ENCODE measurements at places on chromosomes 1 and 21. TPM values are rescaled to one million over a fixed set of nuclear protein-coding genes. Genes with fewer than 3 reads are reported as not detected.

URB2 gene
- 9.5 TPM for total RNA-seq

CD84 gene
- total RNA-seq: 9.2 TPM

C8A gene
- not detected for total RNA-seq

MAEL gene
- total RNA-seq: 0.35 TPM

SYT2 gene
- total RNA-seq: not detected

KRTAP10-3 gene
- total RNA-seq: not detected

- H3K27me3 ChIP-seq: peaks cover 8% of the 10 kb centered on the region
- H3K27ac ChIP-seq: no peak overlapping the region
- no peaks in the 10 kb centered on the region for H3K36me3 ChIP-seq
- no peak overlapping the region for H3K4me3 ChIP-seq
- DNase-seq: no peak
These were observed 134.2 kb downstream of the GRIK3 start for GRCh38 chr1:36900128-36900527.

- no peaks in the 10 kb centered on the region for H3K36me3 ChIP-seq
- peaks cover 22% of the 10 kb centered on the region for H3K4me1 ChIP-seq
- DNase-seq: no peak
- H3K27ac ChIP-seq: no peak overlapping the region
- peaks cover 50% of the 10 kb centered on the region for H3K27me3 ChIP-seq
These were observed 26.5 kb downstream of the ACTA1 start for GRCh38 chr1:229407206-229408026.

GRCh38 chr1:88472714-88473113 is 211.4 kb upstream of the PKN2 start:
- no peak for DNase-seq
- H3K36me3 ChIP-seq: no peaks in the 10 kb centered on the region
- H3K27ac ChIP-seq: no peak overlapping the region
- no peaks in the 10 kb centered on the region for H3K4me1 ChIP-seq

GRCh38 chr1:113675302-113675701 is 84.0 kb downstream of the PHTF1 start:
- H3K4me1 ChIP-seq: no peaks in the 10 kb centered on the region
- no peak for DNase-seq
- no peaks in the 10 kb centered on the region for H3K27me3 ChIP-seq
- H3K27ac ChIP-seq: no peak overlapping the region

DNA sequence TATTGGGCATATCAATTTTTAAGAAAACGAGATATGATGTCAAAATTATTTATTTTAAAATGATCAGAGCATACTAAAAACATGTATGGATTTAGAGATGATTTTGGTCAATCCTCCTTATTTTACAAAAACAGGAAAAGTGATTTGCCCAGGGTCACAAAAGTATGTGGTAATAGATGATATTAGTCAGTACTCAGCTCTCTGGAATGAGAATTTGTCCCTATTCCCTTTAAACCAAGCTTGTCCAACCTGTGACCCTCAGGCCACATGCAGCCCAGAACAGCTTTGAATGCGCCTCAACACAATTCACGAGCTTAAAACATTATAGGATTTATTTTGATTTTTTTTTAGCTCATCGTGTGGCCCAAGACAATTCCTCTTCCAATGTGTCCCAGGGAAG is 104.7 kb downstream of the AKT3 start:
- H3K4me3 ChIP-seq: no peak overlapping the region
- peaks cover 12% of the 10 kb centered on the region for H3K4me1 ChIP-seq
- H3K27me3 ChIP-seq: no peaks in the 10 kb centered on the region
- no peak for DNase-seq
- H3K36me3 ChIP-seq: peaks cover 4% of the 10 kb centered on the region
- no peak overlapping the region for H3K27ac ChIP-seq

DNA sequence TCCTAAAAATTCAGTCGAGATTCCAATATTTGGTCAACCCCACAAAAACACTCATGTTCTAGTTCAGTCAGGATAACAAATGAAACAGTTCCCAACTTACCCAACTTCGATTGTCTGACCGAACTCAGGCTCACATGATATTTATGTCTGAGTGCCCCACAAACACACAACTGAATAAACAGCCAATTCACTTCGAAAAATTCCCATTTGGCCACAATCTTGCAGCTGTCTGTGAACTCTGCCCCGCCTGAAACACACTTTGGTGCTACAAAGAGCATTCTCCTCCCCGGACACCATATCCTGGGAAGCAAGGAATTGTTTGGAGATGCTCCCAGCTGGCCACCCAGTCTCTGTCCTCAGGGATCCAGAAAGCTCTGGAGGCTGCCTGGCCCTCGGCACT is 52.9 kb upstream of the SIM2 start:
- no peaks in the 10 kb centered on the region for H3K36me3 ChIP-seq
- H3K27ac ChIP-seq: no peak overlapping the region
- no peaks in the 10 kb centered on the region for H3K27me3 ChIP-seq
- no peaks in the 10 kb centered on the region for H3K4me1 ChIP-seq
- DNase-seq: no peak

GRCh38 chr1:35851132-35851869 is 31.7 kb upstream of the AGO1 start:
- no peak overlapping the region for H3K4me3 ChIP-seq
- no peaks in the 10 kb centered on the region for H3K27me3 ChIP-seq
- no peak overlapping the region for H3K27ac ChIP-seq
- no peaks in the 10 kb centered on the region for H3K4me1 ChIP-seq
- H3K36me3 ChIP-seq: peaks cover 2% of the 10 kb centered on the region

GRCh38 chr1:22625262-22625925 is 11.0 kb upstream of the C1QA start:
- H3K27ac ChIP-seq: no peak overlapping the region
- no peaks in the 10 kb centered on the region for H3K36me3 ChIP-seq
- no peaks in the 10 kb centered on the region for H3K4me1 ChIP-seq
- no peak overlapping the region for H3K4me3 ChIP-seq
- peak; percentile 10 for DNase-seq

DNA sequence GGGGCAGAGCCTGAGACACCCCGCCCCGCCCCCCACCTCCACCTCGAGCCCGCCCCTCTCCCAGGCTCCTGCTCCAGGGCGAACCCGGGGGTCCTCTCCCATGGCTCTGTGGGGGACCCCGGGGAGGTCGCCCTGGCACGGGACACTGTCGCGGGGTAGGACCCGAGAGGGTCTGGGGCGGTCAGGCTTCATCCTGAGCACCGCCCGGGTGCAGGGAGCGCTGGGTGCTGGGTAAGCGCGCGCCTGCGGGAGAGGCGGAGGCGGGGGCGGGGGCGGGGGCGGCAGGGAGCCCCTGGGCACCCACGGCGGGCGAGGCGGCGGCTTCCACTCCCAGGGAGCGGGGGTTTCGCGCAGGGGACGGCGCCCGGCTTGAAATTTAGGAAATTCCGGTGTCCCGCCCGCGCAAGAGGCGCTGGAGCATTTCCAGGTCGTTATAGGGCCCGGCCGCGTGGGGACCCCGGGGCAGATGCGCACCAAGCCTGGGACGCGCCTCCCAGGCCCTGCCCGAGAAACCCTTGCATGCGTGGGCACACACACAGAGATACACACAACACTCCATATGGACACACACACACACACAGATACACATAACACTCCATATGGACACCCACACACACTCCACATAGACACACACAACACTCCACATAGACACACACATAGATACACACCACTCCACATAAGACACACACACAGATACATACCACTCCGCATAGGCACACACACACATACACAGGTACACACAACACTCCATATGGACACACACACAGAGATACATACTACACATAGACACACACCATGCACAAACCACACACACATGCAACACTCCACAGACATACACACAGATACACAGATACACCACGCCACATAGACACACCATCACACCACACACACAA is 48.7 kb upstream of the SLC19A1 start:
- H3K4me1 ChIP-seq: peaks cover 34% of the 10 kb centered on the region
- H3K27me3 ChIP-seq: peaks cover 9% of the 10 kb centered on the region
- H3K27ac ChIP-seq: no peak overlapping the region
- no peak overlapping the region for H3K4me3 ChIP-seq

DNA sequence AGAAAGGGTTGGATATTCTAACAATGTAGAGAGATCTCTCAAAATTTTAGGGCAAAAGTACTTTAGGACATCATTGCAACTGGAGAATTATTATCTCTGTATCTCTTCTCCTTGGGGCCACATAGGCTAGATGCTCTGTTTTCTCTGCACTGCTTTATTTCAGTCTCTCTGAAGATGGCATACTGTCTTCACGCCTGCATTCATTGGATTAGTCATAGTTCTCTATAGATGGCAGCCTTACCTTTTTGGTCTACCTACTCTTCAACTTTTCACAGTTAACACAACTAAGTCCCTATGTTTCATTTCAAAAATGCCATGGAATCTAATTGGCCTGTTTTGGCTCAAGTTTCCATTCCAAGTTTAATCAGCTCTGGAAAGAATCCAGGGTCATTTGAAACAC is 1623.3 kb upstream of the B3GALT2 start:
- no peak for DNase-seq
- H3K36me3 ChIP-seq: no peaks in the 10 kb centered on the region
- no peaks in the 10 kb centered on the region for H3K4me1 ChIP-seq

- DNase-seq: no peak
- peaks cover 11% of the 10 kb centered on the region for H3K27me3 ChIP-seq
- peaks cover 6% of the 10 kb centered on the region for H3K4me1 ChIP-seq
- H3K4me3 ChIP-seq: peak overlapping the region; percentile 55
- peaks cover 1% of the 10 kb centered on the region for H3K36me3 ChIP-seq
These were observed 959 bp downstream of the AKR7A3 start for GRCh38 chr1:19287436-19288185.

GRCh38 chr1:167676916-167677848 is 44.6 kb upstream of the MPZL1 start:
- peaks cover 33% of the 10 kb centered on the region for H3K4me1 ChIP-seq
- peaks cover 10% of the 10 kb centered on the region for H3K36me3 ChIP-seq
- H3K4me3 ChIP-seq: no peak overlapping the region
- H3K27me3 ChIP-seq: no peaks in the 10 kb centered on the region

- no peak overlapping the region for H3K27ac ChIP-seq
- peaks cover 19% of the 10 kb centered on the region for H3K4me1 ChIP-seq
- H3K36me3 ChIP-seq: peaks cover 20% of the 10 kb centered on the region
- no peak for DNase-seq
These were observed 22.0 kb downstream of the SLC37A1 start for GRCh38 chr21:42535602-42536171.
